NCI-H446 treated with DMSO at 0.1 percent for 48 hours (cell line): ENCODE measurements at places on chromosomes 5 and 9.

DNA sequence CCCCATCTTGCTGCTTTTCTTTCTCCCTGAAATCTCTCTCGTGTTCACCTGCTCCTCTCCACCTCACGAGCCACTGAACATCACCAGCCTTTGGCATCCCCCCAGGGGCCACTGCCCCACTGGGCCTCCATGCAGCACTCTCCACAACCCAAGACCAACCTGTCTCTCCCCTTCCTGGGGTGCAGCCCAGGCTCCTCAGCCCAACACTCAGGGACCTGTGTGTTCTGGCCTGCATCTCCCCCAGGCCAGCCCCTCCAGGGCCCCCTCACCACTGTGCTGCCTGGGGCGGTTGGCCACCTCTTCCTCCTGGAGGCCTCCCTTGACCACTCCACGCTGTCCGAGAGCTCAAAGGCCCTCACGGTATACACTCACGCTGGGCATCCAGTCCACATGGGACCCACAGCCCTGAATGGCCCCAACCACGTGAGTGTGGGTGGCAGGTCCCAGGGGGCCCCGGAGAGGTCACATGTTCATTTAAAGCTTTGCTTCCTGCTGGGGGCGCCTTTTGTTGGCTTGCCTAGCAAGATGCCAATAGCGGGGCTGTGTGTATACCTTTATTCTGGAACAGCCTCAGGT is 453 bp upstream of the DOK3 start:
- no peak for DNase-seq

GRCh38 chr5:31066655-31067328 is 126.7 kb upstream of the CDH6 start:
- DNase-seq = no peak

DNA sequence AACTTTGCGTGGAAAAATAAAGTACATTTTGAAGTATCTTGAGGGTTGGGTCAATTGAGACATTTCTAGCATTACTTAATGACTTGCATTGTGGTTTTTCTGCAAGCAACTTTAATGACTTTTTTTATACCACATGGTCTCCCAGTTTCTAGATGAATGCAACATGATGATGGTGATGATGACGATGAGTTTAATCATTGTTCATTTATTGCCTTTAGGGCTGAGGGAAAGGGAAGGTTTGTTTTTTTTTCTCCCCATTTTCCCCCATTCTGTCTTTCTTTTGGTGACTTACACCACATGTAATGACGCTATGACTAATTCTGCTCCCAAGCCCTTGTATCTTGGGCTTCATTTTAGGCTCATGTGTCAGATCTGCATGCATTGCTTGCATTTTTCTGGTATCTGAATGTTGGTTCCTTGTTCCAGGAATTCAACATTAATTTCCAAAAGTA is 57.7 kb upstream of the NXNL2 start:
- no peak for DNase-seq

DNA sequence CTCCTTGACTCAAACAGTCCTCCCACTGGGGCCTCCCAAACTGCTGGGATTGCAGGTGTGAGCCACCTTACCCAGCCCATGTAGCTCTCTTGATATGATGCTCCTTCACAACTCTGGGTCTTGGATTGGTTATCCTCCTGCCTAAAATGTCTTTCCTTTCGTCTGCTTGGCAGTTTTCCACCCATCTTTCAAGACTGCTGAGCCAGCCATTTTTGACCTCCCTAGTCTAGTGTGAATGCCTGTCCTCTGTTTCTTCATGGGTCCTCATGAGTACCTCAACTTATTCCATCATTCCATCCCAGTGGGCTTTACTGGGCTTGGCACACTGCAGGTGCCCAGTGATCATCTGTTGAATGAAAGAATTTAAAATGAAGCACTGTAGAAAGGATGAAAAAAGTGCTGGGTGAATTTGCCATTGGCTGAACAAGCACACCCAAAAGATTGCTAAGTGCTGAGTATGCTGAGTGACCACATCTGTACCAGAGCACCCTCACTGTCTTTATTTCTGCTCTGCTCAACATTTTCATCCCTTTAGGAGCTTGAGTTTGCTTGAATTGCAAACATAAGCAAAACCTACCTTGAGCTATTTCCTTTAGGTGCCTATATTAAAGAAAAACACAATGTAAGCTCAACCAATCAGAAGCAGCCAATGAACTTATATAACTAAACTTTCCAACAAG is 84.8 kb upstream of the FAM169A start:
- DNase-seq = no peak

GRCh38 chr9:121344184-121344583 is 25.9 kb downstream of the STOM start:
- DNase-seq = peak; percentile 1

DNA sequence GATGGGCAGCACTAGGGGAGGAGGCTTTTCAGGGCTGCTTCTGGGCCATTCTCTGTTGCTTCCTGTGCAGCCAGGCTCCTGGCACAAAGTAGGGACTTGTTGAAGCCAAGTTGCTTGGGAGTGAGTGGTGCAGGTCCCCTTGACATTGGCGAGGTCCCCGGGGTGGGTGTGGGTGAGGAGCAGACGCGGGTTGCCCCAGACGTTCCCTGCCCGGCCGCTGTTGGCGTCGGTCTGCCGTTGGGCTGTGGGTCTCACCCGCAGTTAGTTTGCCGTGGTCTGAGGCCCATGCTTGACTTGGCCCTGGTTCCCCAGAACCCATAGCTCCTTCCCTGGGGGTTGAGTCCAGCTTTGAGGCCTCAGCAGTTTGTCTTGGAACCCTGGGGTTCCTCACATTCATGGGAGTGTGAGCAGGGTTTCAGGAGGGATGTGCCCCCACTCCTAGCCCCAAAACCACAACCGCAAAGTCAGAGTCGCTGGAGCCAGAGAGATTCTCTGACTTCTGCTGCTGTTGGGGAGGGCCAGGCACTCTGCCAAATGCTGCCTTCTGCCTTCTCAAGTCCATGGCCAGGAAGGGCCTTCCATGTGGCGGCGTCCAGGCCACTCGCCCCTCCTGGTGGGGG is 77.5 kb downstream of the RXRA start:
- DNase-seq = peak; percentile 31

DNA sequence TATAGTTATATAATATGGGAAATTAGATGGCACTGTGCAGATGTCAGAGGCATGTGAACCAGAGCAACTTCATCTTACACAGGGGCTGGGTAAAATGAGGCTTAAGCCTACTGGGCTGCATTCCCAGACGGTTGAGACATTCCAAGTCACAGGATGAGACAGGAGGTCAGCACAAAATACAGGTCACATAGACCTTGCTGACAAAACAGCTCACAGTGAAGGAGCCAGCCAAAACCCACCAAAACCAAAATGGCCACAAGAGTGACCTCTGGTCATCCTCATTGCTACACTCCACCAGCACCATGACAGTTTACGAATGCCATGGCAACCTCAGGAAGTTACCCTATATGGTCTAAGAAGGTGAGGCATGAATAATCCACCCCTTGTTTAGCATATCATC is 479.4 kb downstream of the TLR4 start:
- no peak for DNase-seq

GRCh38 chr9:124629600-124629999 is 122.4 kb upstream of the NR5A1 start:
- DNase-seq = no peak

- no peak for DNase-seq
Observed at GRCh38 chr5:2167671-2168070, 284.9 kb upstream of the IRX4 start.

- no peak for DNase-seq
Observed at GRCh38 chr5:141745390-141745789, 63.4 kb upstream of the ARAP3 start.

DNA sequence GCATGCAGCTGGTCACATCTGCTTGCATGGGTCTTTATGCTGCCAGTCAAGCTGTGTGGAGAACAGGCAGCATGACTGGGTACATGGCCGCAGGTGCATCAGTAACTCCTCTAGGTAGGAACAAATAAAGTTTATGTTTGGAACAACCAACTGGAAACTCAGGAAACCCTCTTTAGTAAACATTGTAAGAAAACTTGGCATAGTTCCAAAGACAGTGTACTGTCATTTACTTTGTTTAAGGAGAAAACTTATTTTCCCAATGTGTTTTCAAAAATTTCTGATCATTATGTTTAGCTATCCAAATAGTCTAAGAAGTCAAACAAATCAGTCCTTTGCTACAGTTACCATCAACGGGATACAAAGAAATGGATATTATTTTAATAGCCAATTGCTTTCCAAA is 386.0 kb downstream of the CHSY3 start:
- DNase-seq = no peak

DNA sequence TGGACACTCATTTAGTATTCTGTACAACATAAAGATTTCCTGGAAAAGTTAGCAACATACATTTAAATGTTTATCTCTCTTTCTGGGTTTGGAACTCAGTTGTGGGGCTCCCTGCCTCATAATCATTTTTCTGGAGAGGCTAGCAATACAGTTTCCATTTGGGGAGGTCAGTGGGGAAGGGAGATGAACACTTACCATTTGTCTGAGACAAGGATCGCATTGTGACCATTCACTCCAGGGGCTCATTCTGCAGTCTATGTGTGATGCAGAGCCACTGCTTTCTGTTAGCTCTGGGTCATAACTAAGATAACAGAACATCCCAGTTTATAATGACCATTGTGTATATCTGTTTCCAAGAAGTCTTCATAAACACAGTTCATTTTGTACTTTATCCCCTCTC is 22.4 kb downstream of the C9 start:
- DNase-seq = no peak

DNA sequence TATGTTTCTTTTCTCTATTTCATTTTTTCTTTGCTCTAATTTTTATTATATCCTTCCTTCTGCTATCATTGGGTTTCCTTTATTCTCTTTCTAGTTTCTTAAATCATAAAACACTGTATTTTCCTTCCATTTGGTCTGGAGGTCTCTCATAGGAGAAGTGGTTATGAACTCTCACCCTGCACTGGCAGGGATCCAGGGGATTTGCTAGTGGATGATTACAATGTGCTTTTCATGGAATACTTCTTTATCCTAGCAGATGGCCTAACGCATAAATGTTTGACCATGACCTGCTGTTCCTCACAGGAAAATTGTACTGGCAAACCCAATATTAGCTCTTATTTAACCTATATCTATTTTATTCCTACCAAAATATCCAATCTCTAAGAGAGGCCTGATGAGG is 31.5 kb upstream of the SGCD start:
- no peak for DNase-seq

GRCh38 chr9:100557053-100557452 is 20.8 kb upstream of the CAVIN4 start:
- DNase-seq = no peak

DNA sequence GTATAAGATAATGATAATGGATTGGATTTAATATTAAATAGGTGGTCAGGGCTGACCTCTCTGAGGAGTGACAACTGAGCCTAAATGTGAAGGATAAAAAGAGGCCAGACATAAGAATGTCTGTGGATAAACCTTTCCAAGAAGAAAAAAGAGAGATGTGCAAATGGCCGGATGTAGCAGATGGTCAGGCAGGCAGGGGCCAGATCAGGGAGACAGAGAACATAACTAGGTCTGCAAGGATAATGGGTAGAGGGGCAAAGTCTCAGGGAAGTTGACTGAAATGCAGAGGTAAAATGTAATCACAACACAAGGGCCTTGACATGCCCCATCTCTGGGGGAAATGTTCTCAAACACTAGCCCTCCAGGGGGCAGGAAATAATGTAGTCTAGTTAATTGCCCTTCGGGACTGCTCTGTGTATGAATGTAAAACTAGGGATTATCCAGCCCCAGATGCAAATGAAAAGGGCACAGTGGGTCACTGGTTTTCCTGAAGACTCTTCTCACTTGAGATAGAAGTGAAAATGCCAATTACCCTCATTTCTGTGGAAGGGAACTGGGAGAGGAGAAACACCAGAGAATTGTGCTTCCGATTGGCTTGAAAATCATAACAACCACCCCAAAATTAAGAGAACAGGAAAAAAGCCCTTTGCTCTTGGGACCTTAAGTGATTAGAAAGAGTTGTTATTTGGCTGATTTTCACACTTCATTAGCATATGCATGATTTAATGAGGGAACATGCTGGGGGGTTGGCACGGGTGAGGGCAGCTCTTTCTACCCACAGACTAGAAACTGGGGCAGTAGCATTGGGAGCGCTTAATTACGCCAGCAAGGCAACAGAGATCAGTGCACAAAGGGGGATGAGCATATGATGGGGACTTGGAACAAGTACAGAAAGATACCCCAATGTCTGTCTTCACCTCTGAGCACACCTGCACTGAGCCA is 88.6 kb downstream of the PPP2R2B start:
- no peak for DNase-seq

DNA sequence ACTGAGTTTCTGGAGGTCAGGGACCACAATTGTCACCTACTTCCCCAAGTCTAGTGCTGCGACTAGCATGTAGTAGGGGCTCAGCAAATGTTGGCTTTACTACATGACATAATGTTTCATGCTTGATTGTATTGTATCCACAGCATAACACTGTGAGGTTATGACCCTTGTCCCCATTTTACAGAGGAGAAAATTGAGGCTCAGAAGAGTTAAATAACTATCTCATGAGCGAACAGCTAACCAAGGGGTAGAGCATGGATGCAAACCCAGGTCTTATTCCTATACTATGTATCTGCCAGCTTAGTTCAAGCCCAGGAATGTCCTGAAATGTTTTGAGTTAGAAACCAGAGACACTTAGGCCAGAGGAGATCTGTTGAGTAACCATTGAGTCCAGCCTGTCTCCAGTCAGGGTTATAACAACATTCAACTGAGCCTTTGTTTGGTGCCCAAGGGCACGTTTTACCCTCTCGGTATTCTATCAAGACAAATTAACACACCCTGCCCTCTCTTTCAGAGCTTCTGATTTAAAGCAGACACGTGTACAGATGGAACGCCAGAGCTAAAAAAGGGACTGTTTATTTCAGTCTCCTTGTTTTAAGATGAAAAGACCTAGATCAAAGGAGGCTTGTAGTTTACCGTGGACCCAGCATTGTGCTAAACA is 16.5 kb downstream of the ANGPTL2 start:
- DNase-seq = no peak

GRCh38 chr5:144958002-144958401 is 787.3 kb downstream of the KCTD16 start:
- no peak for DNase-seq

GRCh38 chr5:152274224-152274623 is 130.9 kb downstream of the NMUR2 start:
- no peak for DNase-seq

- no peak for DNase-seq
Observed at GRCh38 chr9:86648156-86648827, 294.1 kb upstream of the TUT7 start.

DNA sequence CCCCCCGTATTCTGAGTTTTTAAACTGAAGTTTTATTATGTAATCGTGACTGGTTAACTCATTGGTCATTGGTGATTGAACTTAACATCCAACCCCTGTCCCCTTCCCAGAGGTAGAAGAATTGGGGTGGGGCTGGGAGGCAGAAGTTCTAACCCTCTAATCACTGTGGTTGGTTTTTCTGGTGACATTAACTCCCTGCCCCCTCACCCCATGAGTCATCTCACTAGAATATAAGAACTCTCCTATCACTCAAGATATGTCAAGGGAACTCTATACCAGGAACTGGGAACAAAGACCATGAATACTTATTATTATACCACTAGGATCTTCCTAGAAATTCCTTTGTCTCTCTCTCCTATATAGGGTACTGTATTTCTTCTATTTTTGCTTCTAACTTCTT is 52.3 kb upstream of the CAVIN4 start:
- DNase-seq = no peak

- DNase-seq = no peak
Observed at GRCh38 chr5:187042-187431, 4.3 kb upstream of the LRRC14B start.
